ENCODE measurements at places on chromosomes 1 and 21.

- DNase-seq: no peak
These were observed 116.8 kb upstream of the WNT4 start for GRCh38 chr1:22259551-22260282.

DNA sequence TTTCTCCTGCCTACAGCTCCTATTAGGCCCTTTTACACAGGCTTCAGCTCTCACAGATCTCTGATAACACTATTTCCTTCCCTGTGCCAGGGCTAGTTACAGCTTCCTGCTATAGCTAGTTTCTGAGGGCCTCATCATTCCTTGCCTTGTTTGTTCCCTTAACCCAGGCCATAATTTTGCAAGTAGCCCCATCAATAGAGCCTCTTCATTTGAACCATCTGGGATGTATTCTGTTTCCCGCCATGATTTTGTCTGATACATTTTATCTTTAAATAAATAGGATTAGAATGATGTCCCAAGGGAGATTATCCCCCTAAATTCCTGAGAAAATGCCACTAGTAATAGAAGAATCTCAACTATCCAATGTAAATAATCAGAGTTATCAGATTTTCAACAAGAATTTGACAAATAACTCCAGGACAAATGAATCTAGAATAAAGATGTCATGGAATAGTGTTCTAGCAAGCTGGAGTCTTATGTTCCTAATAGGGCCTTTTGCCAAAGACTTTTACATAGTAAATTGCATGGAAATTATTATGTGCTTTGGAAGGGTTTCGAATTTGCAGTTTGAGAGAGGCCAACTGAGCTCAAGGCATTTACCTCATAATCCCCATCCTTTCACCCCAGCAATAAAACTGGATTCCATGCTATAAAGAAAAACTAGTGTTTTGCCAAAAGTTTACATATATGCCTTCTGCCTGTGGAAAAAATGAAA lies 16.1 kb downstream of the IFT25 start:
- peak; percentile 20 for DNase-seq

GRCh38 chr1:55252942-55253589 lies 37.9 kb upstream of the USP24 start:
- no peak for DNase-seq

DNA sequence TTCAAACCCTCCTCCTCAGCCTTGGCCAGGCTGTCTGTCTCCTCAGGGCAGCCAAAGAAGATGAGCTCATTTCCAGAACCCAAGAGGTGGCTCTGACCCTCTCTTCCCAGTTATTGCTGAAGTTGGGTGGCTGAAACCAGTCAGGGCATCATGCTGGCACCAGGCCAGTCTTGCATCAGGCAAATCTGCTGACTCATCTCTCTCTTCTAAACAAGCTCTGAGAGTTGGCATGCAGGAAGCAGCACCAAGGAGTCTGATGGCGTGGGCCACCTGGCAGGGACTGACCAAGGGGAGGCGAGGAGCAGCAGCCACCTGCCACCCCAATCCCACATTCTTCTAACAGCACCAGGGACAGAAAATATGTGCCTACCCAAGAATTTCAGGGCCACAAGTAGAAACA lies 104.8 kb upstream of the ATP1A1 start:
- DNase-seq: no peak

GRCh38 chr1:110412576-110412975 lies 5.1 kb upstream of the LAMTOR5 start:
- no peak for DNase-seq

DNA sequence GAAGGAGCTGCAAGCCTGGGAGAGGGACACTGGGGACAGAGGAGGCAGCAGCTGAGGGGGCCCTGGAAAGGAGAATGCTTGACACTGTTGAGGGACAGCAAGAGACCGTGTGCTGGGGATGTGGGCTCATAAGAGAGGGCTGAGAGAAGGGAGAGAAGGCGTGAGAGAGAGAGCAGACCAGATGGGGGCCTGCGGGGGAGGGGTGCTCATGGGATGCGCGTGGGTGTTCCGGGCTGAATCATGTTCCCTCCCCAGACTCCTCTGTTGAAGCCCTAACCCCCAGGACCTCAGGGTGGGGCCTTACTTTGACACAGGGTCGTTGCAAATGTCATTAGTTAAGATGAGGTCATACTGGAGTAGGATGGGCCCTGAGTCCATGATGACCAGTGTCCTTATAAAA lies 40.8 kb downstream of the NTPCR start:
- DNase-seq: no peak

GRCh38 chr21:37389456-37389855 lies 22.9 kb downstream of the DYRK1A start:
- no peak for DNase-seq

DNA sequence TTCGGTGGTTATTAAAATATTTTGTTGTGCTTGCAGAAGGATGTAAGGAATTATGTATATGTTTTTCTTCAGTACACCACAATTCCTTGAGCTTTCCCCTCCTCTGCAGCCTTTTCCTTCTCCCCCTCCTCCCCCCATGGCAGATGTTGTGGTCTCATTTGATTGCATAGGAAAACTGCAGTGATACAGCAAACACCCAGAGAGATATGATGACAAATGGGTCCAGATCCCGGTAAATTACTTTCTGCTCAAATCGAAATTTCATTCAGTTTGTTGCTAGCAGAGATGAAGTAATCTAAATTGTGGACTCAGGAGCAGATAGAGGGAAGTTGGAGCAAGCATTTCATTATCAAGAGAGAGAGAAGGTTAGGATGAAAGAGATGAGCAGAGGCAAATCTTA lies 9.9 kb downstream of the LMO4 start:
- DNase-seq: peak; percentile 42

GRCh38 chr1:161191971-161192370 lies 6.9 kb downstream of the ADAMTS4 start:
- no peak for DNase-seq

DNA sequence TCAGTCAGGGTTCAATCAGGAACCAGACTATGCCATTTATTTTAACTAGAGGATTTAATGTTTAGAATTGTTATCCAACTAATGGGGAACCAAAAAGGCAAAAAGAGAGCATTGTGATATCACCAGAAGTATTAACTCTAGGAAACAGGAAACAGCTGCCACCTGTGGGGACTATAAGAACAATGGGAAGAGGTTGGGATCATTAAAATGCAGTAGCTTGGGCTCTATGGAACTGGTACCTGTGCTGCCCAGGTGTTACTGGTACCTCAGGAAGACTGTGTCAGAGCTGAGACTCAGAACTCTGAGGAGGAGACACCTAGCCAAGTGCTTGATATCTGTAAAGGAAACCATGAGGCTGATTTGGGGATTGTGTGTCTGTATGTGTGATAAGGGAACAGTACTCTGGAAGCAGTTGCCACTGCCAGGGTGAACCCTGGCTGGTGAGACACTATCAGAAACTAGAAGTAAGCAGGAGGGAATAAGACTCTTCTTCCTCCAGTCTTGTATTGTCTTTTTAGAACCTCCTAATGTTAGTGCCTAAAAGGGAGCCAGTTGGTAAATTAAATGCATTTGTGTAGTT lies 49.4 kb downstream of the MAN1A2 start:
- DNase-seq: no peak

DNA sequence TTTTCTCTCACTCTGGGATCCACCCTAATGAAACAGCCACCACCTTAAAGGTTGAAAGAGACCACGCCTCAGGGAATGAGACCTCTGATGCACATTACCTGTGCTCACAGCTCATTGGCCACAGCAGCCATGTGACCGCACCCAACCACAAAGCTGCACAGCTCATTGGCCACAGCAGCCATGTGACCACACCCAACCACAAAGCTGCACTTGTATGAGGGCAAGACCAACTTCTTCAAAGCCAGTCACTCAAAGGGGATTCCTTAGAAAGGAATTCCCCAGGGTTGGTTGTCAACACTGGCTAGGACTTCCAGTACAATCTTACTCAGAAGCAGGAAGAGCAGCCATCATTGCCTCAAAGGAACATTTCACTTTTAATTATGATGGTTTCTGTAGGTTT lies 43.6 kb upstream of the PDE9A start:
- no peak for DNase-seq

DNA sequence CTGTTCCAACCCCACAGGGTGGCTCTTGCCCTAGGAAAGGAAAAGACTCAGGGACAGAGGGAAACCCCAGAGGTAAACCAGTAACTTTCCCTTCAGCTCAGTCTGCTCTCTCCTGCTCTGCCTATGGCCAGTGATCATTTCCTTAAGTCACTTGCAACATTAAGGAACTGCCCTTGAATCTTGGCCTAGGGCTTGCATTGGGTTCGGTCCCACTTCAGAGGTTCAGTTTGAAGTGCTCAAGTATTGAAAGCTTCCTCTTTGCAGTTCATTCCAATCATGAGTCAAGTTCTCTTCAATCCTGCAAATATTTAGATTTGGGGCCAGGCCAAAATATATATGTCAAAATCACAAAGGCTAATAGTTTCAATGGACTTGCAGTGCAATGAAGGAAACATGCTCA lies 97.7 kb upstream of the IRF2BP2 start:
- DNase-seq: no peak

- DNase-seq: no peak
These were observed 66.2 kb downstream of the ERI3 start for GRCh38 chr1:44288883-44289282.

- peak; percentile 32 for DNase-seq
These were observed 27.9 kb downstream of the RGS5 start for GRCh38 chr1:163174524-163175437.

- no peak for DNase-seq
These were observed 8.6 kb upstream of the RCAN1 start for GRCh38 chr21:34623516-34623915.

DNA sequence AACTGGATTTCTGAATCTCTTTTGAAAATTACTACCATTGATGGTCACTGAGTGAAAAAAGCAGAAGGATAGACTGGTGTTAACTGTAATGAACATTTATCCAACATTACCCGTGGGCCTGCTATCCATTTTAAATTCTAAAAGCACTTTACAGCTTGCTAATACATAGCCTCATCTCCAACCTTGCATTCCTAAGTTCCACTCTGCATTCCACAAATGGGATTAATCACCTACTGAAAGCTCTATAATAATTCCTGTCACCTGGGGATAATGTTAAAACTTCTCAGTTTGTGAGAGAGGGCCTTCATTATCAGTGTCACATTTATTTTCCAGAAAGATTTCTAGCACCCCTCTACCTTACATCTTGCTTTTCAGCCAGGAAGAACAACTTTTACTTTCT lies 38.2 kb downstream of the PTPRC start:
- no peak for DNase-seq

- DNase-seq: no peak
These were observed 327.2 kb downstream of the PTPRU start for GRCh38 chr1:29563571-29563970.

DNA sequence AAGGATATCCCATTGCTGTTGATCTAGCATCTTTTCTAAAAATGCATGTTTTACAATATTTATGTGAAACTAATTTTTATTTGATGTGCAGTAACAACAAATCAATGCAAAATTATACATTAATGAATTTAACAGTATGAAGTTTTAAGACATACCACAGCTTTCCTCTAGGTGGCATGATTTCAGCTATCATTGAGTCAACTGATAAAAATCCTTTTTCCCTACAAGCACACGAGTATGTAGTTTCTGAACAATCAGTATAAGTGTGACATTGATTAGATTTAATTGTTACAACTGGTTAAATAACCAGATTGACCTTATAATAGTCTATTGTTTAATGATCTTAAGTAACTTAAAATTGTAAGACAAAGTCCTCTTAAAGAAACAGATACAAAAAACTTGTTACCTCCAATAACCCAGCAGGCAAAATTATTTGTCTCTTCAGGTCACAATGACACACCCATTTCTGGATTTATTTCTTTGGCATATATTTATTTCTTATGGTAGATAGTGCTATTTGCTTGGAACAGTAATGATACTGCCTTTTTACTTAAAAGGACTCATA lies 5.8 kb upstream of the TGFB2 start:
- DNase-seq: no peak

DNA sequence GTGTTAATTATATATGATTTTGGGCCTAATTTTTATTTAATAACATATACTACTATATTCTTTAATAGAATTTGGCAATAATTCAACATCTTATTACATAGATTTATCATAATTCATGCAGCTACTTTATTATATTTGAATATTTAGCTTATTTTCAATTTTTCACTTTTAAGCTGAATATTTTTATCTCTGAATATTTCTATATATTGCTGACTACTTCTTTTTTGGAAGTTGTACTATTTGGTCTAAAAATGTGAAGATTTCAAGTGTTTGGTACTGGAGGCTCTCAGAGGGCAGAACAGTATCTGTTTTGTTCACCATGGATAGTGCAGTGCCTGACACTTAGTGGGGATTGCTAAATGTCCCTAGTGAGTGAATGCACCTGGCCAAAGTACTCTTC lies 389.5 kb downstream of the RYR2 start:
- DNase-seq: no peak

DNA sequence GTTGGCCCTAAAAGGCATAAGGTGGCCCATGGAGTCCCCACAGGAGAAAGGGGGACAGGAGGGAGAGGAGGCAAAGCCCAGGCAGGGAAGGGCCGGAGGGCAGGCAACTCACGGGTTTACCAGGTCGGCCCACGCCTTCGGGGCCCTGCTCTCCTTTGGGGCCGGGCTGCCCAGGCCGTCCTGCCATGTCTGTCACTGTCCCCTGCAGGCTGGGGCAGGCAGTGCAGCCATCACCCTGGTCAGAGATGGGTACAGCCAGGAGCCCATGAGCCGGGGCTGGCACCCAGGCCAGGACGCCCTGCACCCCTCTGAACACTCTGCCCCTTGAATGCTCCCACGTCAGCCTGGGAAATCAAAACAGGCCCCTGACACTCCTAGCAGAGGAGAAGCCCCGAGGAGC lies 19.8 kb downstream of the COL16A1 start:
- DNase-seq: no peak

- DNase-seq: no peak
These were observed 102.7 kb upstream of the PBX1 start for GRCh38 chr1:164456272-164456671.

- no peak for DNase-seq
These were observed 20.1 kb downstream of the ADCY10 start for GRCh38 chr1:167893798-167894197.

GRCh38 chr1:115065021-115065420 lies 24.3 kb downstream of the TSPAN2 start:
- DNase-seq: no peak

- DNase-seq: no peak
These were observed 207.1 kb downstream of the NFIA start for GRCh38 chr1:61289232-61290098.

DNA sequence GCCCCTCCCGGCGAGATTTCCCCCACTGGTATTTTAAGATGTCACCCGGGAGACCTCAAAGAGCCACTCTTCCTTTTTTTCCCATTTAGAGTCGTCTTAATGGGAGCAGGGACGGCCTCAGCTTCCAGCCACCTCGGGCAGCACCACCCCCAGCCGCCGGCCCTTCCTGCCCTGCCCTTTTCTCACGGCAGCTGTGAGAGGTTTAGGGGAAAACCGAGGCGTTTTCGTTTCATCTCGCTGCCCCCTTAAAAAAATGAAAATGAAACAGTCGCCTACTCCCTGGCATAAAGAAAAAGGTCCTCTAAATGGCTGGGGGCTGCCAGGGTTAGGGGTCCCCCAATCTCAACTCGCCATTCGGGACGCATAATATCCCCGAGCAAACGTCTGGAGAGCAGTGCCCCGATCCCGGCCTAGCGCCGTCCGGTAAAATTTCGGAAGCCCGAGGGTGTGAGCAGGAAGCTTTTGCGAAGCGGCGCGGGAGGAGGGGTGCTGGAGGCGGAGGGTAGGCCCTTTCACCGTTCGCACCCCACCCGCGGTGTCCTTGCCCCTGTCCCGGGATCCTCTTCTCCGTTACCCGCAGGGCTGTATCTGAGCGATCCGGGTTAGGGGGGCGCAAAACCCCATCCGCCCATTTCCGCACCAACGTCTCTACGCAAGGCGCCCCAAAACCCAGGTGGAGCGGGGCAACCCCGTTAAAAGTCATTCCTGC lies 1.2 kb downstream of the RUNX3 start:
- no peak for DNase-seq

- DNase-seq: no peak
These were observed 5.9 kb downstream of the TARBP1 start for GRCh38 chr1:234473118-234473517.
